ENCODE measurements at places on chromosomes 7 and 10.

DNA sequence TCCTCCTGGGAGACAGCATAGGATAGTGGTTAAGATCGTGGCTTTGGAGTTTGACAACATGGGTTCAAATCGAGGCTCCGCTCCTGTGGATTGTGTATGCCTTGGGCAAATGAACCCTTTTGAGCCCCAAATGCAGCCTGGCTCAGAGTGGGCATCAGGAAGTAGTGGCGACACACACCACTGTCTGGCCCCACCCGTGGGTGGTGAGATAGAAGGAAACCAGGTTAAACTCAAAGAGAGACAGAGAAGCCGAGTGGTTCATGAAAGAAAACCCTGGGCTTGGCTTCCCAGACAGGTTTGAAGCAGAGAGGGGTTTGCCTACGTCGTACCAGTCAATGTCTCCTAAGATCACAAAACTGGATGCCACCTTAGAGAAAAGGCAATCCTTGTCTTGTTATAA is 57.7 kb downstream of the PRTFDC1 start:
- DNase-seq = no peak

GRCh38 chr7:155882596-155882995 is 70.3 kb upstream of the SHH start:
- no peak for DNase-seq

GRCh38 chr7:46035166-46035565 is 114.1 kb upstream of the IGFBP3 start:
- no peak for DNase-seq

GRCh38 chr7:126487728-126488442 is 764.9 kb downstream of the GRM8 start:
- no peak for DNase-seq

DNA sequence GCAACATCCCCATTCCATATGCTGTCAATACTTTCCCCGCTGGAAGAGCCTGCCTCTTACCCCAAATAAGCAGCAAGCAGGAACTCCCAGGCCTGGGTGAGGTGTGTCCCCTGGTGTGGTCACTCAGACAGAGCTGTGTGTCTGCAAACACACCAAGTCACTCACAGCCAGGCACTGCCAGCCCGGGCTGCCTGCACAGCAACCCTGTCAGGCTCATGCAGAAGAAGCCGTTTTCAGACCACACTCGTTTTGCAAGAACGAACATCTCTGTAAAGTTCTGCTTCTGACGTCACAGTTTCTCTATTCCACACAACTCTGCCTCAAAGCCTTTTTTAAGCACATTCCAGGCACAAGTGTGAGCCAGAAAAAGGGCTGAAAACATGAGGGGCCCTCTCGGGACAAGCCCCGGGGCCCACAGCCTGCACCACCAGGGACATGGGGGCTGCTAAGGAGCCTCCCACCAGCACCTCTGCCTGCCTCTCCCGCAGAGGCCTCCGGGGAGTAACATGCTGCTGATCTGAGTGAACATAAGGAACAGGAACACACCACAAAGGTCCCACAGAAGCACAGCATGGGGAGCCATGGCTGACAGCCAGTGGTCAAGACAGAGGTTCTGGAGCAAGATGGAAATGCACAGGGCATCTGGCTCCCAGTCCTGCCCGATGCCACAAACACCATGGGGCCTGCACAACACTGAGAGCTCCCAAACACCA is 11.4 kb downstream of the PTPRN2 start:
- peak; percentile 15 for DNase-seq

DNA sequence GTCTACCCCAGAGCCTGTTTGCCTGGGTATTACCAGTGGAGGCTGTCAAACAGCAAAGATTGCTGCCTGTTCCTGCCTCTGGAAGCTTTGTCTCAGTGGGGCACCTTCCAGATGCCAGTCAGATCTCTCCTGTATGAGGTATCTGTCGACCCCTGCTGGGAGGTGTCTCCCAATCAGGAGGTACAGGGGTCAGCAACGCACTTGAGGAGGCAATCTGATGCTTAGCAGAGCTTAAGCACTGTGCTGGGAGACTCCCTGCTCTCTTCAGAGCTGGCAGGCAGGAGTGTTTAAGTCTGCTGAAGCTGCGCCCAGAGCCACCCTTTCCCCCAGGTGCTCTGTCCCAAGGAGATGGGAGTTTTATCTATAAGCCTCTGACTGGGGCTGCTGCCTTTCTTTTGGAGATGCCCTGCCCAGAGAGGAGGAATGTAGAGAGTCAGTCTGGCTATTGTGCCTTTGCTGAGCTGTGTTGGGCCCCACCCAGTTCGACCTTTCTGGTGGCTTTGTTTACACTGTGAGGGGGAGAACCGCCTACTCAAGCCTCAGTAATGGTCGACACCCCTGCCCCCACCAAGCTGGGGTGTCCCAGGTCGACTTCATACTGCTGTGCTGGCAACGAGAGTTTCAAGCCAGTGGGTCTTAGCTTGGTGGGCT is 62.2 kb downstream of the PPP1R9A start:
- no peak for DNase-seq

DNA sequence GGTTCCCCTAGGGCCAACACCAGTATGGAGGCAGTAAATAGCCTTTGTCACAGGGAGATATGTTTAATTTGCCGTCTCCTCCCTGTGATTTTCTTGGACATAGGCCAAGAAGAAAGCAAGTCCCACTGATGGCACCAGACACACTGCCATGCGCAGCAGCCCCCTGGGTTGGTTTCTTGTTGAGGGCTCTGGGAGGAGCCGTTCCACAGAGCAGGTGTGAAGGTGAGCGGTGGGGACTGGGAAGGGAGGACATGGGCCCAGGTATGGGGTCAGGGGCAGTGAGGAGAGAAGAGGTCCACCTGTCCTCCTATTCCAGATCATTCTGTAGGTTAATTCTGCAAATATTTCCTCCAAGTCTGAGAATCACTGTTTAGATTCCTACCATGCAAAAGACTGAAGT is 376.1 kb downstream of the PLXNA4 start:
- DNase-seq = no peak

DNA sequence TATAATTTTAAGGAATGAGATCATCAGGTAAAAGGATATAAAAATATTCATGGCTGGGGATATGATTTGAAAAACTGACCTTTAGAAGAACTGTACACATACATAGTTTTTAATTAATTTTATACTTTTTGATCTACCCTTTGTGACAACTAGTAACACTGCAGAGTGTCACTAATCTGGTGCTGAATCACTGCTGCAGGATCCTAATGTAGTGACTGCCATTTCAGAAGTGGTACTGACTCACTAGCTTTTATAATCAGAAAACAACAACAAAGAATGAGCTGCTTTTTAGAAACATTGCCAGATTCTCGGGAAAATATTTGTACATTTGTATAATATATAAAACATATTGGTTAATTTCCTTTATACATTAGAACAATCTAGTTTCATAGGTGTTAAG is 110.4 kb downstream of the HIPK2 start:
- no peak for DNase-seq

GRCh38 chr10:62693306-62693705 is 111.2 kb upstream of the ADO start:
- DNase-seq = no peak

DNA sequence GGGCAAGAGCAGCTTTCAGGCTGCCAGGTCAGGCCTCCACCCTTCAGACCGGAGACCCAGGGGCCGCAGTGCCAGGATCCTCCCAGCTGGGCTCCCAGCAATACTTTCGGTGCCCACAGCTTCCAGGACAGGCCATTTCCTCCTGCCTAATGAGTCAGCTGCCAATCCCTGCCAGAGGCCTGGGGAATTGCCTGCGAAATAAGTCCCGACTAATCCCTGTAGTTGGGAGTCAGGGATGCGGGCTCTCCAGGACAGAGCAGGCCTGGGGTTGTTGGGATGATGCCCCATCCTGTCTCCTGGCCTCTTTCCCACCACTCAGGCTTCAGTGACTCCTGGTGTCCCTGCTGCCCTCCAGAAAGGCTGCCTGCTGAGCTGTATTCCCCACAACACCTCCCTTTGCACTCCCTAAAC is 143.5 kb upstream of the UNC5B start:
- DNase-seq = no peak

DNA sequence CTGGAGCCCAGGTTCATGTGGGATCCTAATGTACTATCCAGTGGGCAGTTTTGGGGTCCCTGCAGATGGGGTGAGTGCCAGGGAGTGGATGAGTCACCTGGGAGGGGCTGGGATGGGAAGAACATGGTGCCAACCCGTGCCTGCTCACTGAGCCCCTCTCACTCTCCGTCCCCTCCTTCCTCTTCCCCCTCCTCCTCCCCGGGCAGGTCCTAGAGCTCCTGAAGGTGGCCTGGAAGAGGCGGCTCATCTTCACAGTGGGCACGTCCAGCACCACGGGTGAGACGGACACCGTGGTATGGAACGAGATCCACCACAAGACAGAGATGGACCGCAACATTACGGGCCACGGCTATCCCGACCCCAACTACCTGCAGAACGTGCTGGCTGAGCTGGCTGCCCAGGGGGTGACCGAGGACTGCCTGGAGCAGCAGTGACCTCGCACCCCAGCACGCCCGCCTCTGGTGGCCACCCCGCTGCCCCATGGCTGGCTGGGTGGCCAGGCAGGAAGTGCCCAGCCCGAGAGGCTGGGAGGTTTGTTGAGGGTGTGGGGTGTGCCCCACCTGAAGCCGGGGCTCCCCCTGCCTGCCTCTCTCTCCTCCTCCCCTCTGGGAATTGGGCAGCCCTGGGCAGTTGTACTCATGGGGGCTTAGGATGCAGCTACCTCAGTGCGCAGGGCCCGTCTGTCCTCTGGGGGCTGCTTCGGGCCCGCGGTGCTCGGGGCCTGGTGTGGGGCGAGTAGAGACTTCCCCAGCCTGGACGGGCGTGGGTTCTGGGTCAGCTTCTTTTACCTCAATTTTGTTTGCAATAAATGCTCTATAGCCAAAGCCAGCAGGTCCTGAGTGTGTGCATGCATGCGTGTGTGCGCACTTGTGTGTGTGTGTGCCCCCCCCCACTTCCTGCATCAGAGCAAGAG is 4.9 kb upstream of the UPK3B start:
- no peak for DNase-seq

DNA sequence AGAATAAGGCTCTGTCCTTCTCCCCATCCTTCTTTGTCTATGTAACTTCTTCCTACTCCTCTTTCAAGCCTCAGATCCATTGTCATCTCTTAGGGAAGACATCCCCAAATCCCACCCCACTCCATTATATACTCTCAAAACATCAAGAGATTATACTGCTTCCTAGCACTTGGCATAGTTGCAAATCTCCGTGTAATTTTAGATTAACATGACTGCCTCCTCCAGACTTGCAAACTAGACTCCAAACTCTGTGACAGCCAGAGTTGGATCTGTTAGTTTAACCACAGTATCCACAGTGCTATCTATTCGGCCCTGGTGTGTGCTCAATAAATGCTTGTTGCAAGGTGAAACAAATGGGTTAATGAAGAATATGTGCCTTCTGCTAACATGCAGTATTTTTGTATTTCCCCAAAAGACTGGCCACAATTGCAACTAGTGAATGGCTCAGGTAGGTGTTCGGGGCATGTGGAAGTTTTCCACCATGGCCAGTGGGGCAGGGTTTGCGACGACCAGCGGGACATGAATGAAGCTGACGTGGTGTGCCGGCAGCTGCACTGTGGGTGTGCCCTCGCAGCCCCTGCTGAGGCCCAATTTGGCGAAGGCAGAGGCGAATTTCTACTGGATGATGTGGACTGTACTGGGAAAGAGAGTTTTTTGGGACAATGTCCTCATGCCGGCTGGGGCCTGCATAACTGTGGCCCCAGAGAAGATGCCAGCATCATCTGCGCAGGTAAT is 34.5 kb upstream of the C10orf120 start:
- no peak for DNase-seq

DNA sequence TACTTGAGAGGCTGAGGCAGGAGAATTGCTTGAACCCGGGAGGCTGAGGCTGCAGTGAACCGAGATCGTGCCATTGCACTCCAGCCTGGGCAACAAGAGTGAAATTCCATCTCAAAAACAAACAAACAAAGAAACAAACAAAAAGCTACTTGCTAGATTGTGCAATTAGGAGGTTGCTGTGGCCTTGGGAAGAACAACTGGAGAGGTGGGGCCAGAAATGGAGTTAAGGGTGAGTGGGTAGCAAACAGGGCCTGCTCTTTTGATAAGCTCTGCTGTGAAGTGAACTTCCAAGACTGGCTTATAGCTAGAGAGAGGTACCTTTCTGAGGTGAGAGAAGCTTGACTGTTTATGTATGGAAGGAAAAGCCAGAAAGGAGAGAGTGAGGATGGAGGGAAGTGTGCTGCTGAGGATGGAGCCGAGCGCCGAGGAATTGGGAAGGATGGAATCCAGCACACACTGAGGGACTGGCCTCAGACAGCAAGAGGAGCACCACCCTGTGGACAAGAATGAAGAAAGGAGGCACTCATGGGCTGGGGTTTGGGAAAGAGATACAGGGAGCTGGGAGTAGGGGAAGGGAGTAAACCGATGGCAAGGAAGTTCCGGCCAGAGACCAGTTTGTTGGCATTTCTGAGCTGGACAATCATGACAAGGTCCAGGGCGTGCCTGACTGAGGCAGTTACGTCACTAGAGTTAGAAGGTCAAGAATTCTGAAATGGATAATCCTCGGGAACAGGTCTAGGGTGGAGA is 7.0 kb upstream of the RPEL1 start:
- DNase-seq = peak; percentile 25

DNA sequence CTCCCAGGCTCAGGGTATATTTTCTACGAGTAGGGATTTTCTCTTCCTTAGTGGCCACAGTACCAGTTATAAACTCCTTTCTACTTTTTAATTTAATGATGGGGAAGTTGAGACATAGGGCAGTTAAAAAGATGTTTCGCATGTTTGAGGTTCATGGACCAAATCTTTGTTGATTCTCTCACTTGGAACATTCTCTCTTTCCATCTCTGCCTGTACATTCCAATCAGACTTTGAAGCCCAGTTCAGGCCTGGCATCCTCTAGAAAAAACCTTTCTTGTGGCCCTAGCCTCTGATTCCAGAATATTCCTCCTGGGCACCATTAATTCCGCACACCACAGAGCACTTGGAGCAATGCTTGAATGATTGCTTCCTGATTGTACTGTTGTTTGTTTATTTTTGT is 18.5 kb downstream of the SLC13A4 start:
- no peak for DNase-seq

- no peak for DNase-seq
Measured at GRCh38 chr7:134660961-134661376, 14.3 kb downstream of the BPGM start.

DNA sequence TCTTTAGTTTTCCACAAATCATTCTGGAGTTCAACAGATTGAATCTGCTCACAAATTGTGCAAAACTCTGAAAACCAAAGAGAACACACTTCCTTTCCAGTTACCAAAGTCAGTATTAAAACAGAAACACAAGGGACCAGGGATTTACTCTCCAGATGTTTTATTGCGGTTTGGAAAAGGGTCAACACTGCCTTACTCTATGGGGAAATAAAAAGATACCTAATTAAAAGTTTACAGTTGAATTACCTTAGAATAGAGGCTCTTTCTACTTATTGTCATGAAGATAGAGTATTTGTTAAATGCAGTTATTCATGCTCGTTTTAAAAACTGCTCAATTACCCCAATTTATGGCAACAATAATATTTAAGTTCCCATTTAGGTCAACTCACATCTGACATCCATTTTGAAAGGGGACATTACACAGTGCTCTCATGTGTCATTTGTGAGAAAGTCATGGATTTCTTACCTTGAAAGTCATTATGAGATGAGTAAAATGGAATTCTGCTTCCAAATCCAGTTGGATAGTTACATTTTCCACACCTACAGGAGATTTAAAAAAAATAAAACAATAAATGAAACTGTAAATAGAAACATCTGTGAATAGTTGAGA is 8.4 kb downstream of the LAMB1 start:
- DNase-seq = no peak

- no peak for DNase-seq
Measured at GRCh38 chr7:36621396-36621795, 102.9 kb downstream of the AOAH start.

- DNase-seq = peak; percentile 61
Measured at GRCh38 chr7:106767078-106767477, 98.0 kb upstream of the PIK3CG start.
